ENCODE measurements at places on chromosomes 2 and 18. TPM values are rescaled to one million over a fixed set of nuclear protein-coding genes. Genes with fewer than 3 reads are reported as not detected.
A peak's percentile ranks its signal among the peaks of the same experiment; 100 is the strongest.

DNA sequence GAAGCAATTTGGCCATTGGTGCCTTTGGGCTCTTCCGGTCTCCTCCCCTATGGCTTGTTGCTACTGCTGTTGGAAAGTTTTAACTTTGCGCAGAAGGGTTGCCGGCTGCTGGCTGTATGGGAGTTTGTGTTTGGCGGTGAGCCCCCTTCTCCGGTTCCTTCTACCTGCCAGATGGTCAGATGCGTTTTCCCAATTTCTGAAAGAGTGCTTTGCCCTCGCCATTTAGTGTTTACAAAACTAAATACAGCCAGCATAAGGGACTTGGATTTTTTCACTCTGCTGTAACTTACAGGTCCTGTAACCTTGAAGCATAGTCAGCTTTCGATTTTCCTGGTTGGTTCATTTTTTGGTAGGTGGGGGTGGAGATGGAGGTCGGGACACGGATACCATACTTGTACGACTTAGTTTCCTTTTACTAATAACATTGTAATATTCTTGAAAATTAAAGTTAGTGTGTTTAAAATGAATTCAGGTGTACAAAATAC is 604 bp downstream of the COQ10B start:
- no peaks in the 10 kb centered on the region for H3K27me3 ChIP-seq
- no peaks in the 10 kb centered on the region for H3K36me3 ChIP-seq
- H3K27ac ChIP-seq: peak overlapping the region; percentile 100
- H3K4me3 ChIP-seq: peak overlapping the region; percentile 93

The CCDC141 gene
- 1.3 TPM for total RNA-seq

The UGP2 gene
- total RNA-seq: 204 TPM

- H3K27ac ChIP-seq: no peak overlapping the region
- H3K36me3 ChIP-seq: peaks cover 4% of the 10 kb centered on the region
- DNase-seq: no peak
These were observed 10.7 kb downstream of the CNOT11 start for GRCh38 chr2:101263377-101263800.

GRCh38 chr2:23397478-23397877 is 12.5 kb downstream of the KLHL29 start:
- peaks cover 6% of the 10 kb centered on the region for H3K27me3 ChIP-seq
- no peak for DNase-seq
- no peaks in the 10 kb centered on the region for H3K36me3 ChIP-seq
- H3K4me1 ChIP-seq: no peaks in the 10 kb centered on the region

Data from breast epithelium (tissue), 4 donors.